Mesothelial cell of epicardium (in vitro differentiated cells): ENCODE measurements at places on chromosomes 2 and 18.
A peak's percentile ranks its signal among the peaks of the same experiment; 100 is the strongest.

GRCh38 chr2:7270011-7270431, 352.8 kb downstream of the RNF144A start:
- no peak for DNase-seq

- no peak for DNase-seq
Observed at GRCh38 chr2:163877316-163877715, 141.5 kb upstream of the FIGN start.

GRCh38 chr2:165453561-165454094, 15.9 kb upstream of the CSRNP3 start:
- DNase-seq: no peak

DNA sequence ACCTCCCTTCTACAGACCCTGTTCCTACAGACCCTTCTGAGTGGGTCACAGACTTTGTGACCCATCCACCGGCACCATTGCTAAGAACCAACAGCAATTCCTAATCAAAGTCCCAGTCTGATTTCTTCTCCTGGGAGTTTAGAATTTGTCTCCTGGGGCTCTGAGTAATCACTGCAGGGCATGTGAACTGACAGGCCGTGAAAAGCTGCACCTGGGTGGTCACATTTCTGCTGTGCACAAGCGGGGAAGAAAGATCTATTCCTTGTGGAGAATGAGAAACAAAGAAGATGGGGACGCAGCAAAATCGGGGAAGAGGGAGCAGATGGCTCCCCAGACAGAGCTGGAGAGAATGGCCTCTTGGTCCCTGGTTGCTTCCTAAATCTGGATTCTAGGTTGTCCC, 151.0 kb downstream of the ARL4C start:
- DNase-seq: no peak

GRCh38 chr2:189441709-189442074, 418 bp downstream of the WDR75 start:
- DNase-seq: no peak

GRCh38 chr18:58570360-58571064, 58.4 kb downstream of the ALPK2 start:
- DNase-seq: no peak

DNA sequence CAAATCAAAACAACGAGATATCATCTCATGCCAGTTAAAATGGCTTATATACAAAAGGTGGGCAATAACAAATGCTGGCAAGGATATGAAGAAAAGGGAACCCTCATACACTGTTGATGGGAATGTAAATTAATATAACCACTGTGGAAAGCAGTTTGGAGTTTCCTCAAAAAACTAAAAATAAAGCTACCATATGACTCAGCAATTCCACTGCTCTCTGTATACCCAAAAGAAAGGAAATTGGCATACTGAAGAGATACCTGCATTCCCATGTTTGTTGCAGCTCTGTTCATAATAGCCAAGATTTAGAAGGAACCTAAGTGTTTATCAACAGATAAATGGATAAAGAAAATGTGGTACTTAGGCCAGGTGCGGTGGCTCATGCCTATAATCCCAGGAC, 124.8 kb downstream of the MSTN start:
- DNase-seq: no peak

- peak; percentile 90 for DNase-seq
Observed at GRCh38 chr2:27380626-27381545, at the start of gene ZNF513. ZNF513 (minus strand) TSS chr2:27380734; CDS start chr2:27380526, 208 bp downstream.

DNA sequence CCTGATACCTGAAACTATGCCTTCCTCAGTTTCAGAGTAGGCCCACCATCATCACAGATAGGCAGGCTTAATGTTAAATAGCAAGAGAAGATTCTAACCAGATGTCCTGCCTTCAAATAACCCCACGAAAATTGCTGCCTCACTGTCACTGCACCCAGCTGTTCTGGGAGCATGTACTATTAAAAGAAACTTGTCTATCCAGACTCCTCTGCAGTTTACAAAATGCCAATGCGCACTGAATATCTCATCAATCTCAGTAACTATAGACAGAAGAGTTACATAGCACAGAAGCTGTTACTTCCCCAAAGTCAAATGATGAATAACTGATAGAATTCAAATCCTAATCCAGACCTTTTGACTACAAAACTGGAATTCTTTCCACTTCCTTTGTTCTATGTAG, 43.9 kb downstream of the WDR75 start:
- DNase-seq: no peak
